ENCODE measurements at places on chromosomes 12 and 14.

DNA sequence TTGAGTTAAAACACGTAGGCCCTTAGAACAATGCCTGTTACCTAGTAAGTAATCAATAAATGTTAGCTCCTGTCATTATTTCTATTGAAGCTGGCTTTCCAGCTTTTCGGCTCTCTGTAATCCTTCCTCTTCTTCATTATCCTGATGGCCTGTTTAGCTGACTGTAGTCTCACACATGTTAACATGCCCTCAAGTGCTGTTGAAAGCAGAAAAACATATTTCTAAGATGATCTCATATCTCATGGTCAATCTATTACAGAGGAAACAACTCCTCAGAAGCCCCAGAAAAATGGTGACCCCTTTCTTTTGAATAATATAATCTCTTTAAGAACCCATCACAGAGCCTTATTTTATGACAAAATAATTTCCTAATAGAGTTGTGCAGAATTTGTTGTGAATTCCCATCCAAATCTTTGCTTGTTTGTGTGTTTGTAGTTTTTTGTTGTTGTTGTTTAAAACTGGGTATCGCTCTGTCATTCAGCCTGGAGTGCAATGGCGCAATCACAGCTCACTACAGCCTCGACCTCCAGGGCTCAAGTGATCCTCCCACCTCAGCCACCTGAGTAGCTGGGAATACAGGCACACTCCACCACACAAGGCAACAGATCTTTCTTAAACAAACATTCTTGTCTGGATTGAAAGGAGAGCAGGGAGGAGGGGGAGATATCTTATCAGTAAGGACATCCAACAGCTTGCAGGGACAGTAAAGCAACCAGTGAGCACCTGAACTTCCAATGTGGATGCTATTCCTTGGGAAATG is 242.5 kb upstream of the CAND1 start:
- no peak for DNase-seq

DNA sequence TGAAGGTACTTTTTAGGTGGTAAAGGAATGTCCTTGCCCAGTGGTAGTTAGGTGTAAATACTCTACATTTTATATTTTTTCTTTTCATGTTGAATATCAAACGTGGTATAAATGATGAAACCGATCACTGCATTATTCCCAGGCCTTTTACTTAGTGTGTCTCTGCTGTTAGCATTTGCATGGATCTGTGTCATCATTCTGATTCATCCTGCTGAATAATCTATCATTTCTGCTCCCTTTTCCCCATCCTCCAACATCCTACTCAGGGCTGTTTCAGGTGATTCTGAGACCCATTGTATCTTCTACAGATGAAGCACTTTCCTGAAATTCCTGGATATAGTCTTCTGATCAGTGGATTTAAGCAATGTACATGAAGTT is 61.0 kb upstream of the PTHLH start:
- DNase-seq = no peak

- DNase-seq = no peak
Measured at GRCh38 chr12:123960856-123961255, 11.8 kb downstream of the CCDC92 start.

DNA sequence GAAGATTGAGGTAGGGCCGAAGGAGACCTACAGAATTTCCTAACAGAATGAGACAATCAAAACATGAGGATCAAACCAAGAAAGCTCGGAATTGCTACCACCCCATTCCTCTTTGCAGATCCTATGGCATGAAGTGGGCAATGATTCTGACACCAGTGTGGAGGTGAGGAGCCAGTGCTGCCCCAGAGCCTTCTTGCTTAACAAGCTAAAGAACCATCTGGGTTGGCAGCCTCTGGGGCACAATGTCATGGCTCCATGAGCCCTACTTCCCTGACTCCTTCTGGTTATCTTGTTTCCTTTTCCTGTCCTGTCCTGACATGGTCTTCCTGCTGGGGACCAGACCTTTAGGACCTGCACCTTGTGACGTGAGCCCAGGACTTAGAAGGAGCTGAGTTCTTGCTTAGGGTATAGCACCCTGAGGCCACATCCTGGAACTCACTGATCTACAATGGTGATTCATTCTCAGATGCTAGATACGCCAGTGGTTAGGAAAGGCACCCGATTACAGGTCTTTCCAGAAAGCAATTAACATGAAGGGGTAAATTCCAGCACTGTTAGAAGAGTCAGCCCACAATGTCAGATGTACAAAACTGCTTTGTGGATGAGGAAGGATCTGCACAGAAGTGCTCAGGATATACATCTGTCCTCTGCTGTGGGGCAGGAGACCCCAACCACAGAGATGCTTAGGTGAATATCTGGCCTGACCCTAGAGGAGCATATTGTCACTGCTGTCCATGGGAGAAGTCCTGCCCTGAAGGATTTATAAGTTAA is 324.2 kb downstream of the ZFP36L1 start:
- peak; percentile 24 for DNase-seq

GRCh38 chr14:55272387-55272786 is 1.2 kb downstream of the FBXO34 start:
- no peak for DNase-seq

- no peak for DNase-seq
Measured at GRCh38 chr14:39784461-39784860, 352.2 kb upstream of the FBXO33 start.

DNA sequence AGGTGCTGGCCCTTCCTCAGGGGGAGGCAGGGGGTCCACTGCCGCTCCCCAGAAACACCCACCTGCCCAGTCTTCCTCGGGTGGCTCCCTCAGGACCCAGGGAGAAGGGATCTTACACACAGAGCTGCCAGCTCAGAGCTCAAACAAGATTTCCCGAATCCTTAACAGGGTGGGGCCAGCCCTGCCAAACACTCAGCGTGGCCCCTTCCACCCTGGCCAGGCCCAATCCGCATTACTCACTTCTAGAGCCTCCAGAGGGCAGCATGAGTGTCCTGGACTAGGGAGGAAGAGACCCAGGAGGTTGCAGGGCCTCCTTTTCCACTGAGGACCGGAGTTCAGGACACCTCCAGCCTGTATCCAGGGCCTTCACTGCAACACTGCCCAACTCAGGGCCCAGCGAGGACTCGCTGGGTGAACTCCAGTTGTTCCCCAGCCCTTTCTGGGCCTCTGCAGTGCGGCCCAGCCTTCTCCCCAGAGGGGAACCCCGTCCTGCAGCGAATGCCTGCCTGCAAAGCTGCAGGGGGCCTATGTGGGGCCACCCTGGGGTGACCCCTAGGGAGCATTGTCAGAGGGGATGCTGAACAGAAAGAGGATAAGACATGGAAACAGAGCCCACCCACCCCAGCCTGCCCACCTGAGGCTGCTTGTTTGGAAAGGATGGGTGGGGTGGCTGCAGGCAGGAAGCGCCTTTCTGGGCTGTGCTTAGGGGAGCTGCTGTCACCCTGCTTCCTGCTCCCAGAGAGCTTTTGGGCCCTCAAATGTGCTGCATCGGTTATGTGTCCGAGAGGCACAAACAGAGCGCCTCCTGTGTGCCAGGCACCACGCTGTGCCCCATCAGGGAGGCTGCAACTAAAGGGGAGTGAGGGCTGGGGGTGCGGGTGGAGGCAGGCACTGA is 43.8 kb downstream of the CCNK start:
- DNase-seq = no peak

- no peak for DNase-seq
Measured at GRCh38 chr14:71658261-71658860, 273.9 kb upstream of the RGS6 start.

DNA sequence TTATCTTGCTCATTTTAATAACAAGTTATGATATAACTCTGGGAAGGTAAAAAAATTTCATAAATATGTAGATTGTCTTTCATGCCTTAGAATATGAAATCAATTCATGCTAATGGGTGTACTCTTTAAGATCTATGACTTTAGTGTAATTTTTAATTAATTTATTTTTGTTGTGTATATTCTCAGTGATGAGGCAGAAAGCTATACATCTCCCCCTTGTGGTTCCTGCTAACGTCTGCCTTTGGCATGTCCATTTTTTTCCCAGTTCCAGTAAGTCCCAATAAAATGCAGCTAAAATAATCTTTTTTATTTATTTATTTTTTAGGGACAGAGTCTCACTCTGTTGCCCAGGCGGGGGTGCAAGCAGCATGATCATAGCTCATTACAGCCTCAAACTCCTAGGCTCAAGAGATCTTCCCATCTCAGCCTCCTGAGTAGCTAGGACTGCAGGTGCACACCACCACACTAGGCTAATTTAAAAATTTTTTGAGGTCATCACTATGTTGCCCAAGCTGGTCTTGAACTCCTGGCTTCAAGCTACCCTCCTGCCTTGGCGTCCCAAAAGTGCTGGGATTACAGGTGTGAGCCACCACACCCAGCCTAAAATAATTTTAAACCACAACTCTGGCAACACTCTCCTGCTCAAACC is 3.3 kb upstream of the CHURC1 start:
- no peak for DNase-seq

DNA sequence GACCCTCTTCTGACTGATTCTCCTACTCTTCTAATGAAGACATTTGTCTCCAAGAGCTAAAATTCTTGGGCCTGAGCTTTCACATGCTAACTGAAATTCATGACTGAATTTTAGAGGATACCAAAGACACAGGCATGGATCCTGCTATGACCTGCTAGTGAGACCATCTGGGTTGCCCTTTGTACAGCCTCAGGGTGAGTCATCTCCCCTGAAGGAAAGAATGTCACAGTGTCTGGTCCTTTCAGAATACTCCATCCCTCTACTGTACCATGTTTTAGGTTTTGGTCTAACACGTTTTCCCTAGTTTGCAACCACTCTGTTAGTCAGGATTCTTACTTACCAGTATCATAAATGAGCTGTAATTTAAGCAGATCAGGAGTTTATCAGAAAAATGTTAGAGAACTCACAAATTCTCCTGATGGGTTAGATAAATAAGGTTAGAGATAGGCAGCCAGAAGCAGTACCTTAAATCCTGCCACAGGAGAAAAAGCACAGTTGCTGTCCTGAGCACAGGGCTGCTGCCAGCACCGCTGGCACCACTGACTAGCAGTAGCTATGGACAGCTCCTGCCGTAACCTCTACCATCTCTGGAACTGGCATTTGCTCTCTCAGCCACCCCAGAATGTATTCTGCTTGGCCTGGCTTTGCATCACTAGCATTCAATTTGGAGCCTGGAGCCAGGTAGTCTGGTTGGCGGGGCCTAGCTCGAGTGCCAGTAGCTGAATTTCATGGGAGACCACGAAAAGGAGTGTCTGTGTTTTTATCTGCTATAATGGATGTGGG is 127.6 kb downstream of the ANO6 start:
- no peak for DNase-seq

GRCh38 chr12:27635349-27635972 is 60.8 kb upstream of the REP15 start:
- DNase-seq = no peak
